Stimulated activated CD8-positive, alpha-beta memory T cell treated with anti-CD3 and anti-CD28 coated beads, Interleukin-4, amount 100 ng/mL, for 4 hours (primary cell): ENCODE measurements at places on chromosomes 5 and 9.

- DNase-seq: no peak
Measured at GRCh38 chr9:15936306-15936921, 383.6 kb downstream of the CCDC171 start.

GRCh38 chr9:85172001-85172978, 502.8 kb downstream of the NTRK2 start:
- no peak for DNase-seq

- no peak for DNase-seq
Measured at GRCh38 chr5:124231230-124231629, 515.2 kb downstream of the ZNF608 start.

- DNase-seq: no peak
Measured at GRCh38 chr9:115649991-115650472, 503.6 kb upstream of the PAPPA start.

GRCh38 chr9:107895501-107896001, 406.0 kb upstream of the KLF4 start:
- no peak for DNase-seq

GRCh38 chr9:26947736-26948135, 694 bp upstream of the PLAA start:
- DNase-seq: no peak
